Activated T-cell treated with anti-CD3 and anti-CD28 coated beads, Interleukin-2, amount 50 U/mL, for 48 hours (primary cell): ENCODE measurements at places on chromosomes 3 and 15.

GRCh38 chr3:54341811-54342210 is 219.5 kb downstream of the CACNA2D3 start:
- no peak for DNase-seq

DNA sequence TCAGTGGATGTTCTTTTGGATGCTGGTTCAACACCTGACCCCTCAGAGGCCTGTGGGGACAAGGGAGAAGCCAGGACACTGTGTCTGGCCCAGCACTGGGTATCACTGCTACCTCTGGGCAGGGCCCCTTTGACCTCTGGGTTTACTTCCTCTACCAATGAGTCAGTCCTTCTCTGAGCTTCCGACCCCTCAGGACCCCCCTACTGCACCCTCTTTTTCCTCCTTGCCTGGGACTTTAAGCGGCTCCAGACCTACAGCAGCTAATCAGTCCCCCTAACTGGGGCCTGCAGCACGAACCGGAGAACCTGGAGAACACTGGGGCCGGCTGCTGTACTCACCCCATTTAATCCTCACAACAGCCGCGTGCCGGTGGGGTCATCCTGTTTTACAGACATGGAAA is 3.8 kb downstream of the CHST14 start:
- DNase-seq = no peak

DNA sequence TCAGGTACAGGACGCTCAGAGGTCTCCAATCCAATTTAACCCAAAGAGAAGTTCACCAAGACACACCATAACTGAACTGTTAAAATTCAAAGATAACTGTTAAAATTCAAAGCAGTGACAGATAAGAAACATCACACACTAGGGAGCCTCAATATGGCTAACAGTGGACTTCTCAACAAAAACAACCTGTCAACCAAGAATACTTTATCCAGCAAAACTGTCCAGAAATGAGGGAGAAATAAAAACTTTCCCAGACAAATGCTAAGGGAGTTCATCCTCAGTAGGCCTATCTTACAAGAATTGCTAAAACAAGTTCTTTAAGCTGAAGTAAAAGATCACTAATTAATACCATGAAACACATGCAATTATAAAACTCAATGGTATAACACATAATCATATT is 36.3 kb upstream of the MYLK start:
- DNase-seq = no peak

DNA sequence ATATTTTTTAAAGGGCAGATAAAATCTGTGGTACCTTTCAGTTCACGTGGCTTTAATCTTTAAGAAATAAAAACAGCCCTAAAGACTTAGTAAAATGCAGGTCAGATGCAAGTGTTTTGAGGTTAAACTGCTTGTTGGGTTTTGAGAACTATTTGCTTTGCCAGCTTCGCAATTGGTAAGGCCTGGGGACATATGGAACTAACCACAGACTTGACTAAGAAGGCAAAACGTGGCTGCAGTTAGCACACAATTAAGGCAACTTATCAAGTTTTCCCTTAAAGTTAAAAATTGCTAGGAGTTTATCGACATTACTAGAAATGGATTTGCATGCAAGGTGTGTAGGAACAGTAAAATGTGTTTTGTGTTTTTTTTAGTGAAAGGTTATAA is 206.9 kb downstream of the ZNF385D start:
- DNase-seq = no peak

DNA sequence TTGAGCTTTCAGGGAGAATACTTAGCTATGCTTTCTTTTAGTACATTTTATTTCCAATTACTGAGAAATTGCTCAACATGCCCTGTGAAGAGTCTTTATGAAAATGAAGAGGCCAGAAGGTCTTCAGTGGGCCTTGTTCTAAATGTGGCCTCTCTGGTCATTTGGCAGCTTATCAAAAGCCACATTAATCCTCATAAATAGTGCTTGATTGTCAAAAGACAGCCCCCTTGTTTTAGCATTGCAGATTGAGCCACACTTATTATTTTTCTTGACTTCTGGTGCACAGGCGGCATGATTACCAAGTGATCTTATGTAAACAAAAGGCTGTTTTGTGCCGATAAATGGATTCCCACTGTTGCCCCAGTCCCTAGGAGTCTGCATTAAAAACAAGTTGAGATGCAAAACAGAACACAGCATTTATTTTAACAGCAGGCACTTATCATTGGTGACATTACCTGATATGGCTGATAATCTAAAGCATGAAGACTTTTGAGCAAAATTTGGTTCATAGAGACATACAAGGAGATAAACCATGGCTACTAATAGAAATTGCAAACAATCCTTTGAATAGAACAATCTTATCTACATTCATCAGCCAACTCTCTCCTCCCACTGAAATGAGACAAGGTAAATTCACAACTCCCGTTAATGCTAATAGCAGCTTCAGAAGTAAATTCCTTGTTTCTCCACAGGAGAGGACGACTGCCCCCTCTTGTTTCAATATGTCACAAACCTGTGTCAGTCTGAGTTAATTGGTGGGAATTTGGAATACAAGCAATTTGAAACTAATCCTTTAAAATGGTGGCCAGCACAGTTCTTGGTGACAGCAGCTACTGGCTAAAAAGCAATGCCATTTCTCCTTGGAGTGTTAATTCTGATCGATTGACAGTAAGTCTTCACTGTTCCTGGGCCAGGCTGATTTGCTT is 194.3 kb downstream of the NSUN3 start:
- DNase-seq = no peak

- DNase-seq = no peak
Observed at GRCh38 chr15:78024519-78024870, 53.0 kb downstream of the TBC1D2B start.

DNA sequence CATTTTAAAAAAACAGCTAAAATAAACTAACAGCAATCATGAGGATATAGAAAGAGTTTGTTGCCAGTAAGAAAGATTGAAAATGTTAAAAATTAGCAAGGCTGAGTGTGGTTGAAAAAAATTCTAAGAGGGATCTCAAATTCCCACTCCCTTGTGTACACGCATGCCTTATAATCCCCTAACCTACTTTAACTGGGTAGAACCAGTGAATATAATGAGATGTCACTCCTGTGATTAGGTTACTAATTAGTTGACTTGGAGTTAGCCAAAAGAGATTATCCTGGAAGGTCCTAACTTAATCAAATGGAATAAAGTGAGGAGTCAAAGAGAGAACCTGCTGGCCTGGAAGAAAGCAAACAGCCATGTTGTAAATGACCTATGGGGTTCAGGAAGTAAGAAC is 286.0 kb upstream of the TGFBR2 start:
- DNase-seq = no peak

DNA sequence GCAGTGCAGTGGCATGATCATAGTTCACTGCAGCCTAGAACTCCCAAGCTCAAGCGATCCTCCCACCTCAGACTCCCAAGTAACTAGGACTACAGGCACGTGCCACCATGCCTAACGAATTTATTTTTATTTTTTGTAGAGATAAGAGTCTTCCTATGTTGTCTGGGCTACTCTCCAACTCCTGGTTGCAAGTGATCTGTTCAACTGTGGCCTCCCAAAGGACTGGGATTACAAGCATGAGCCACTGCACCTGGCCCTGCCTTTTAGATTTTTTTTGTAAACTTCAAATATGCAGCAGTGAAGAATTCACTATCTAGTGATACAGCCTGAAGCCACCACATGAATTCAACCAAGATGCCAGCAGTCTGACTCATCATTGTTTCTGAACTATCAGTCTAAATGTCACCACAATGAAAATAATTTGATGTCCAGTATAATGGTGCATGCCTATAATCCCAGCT is 32.7 kb downstream of the UBXN7 start:
- no peak for DNase-seq

DNA sequence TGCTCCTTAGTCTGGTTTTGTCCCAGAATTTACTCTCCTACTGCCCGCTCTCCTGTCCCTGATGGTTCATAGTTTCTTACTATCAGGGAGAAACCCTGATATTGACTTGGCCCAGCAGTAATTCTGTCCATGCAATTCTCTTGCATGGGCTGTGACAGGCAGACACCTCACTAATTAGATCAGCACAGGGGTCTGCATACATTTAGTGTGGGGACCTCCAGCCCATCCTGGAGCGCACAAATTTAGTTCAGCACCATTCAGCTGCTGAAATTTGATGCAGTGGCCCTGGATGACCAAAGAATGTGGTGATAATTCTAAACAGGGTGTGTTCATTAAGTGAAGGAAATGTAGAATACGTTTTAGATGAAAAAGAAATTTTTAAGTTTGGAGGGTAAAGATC is 555.5 kb upstream of the TBL1XR1 start:
- no peak for DNase-seq

GRCh38 chr3:61157414-61157813 is 93.8 kb downstream of the FHIT start:
- DNase-seq = no peak

- DNase-seq = peak; percentile 50
Observed at GRCh38 chr3:127589600-127590281, 792 bp downstream of the TPRA1 start.

- DNase-seq = no peak
Observed at GRCh38 chr3:70742081-70742480, 429.6 kb upstream of the MDFIC2 start.

GRCh38 chr3:12840591-12841148 is 695 bp downstream of the RPL32 start:
- DNase-seq = no peak

DNA sequence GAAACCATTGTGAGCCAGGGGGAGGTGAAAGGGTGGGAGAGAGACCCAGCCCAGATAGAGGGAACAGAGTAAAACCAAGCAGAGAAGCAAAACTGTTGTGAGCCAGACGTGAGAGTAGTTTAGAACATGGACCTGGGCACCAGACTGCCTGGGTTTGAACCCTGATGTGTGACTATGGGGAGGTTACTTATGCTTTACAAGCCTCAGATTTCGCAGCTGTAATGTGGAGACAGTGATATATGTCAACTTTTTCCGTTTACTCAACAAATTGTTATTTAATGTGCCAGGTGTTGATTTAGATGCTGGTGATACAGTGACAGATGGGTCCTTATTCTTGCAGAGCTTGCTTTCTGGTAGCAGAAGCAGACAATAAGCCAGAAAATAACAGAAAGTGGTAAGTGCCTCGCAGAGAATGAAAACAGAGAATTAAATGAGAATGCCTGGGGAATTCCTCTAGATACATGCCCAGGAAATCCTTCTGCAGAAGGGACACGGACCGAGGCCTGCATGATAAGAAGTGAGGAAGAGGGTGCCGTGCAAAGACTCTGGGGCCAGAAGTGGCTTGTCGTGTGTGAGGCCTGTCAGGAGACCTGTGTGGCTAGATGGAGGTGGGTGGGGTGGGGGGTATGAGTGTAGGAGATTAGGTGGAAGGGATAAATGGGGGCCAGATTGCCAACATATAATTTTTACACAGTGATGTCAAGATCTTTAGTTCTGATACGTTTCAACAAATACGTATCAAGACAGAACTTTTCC is 15.0 kb downstream of the KAT2B start:
- peak; percentile 49 for DNase-seq

GRCh38 chr3:132781922-132782321 is 59.7 kb upstream of the NPHP3 start:
- DNase-seq = no peak

GRCh38 chr3:58555203-58555602 is 18.2 kb upstream of the ACOX2 start:
- no peak for DNase-seq

DNA sequence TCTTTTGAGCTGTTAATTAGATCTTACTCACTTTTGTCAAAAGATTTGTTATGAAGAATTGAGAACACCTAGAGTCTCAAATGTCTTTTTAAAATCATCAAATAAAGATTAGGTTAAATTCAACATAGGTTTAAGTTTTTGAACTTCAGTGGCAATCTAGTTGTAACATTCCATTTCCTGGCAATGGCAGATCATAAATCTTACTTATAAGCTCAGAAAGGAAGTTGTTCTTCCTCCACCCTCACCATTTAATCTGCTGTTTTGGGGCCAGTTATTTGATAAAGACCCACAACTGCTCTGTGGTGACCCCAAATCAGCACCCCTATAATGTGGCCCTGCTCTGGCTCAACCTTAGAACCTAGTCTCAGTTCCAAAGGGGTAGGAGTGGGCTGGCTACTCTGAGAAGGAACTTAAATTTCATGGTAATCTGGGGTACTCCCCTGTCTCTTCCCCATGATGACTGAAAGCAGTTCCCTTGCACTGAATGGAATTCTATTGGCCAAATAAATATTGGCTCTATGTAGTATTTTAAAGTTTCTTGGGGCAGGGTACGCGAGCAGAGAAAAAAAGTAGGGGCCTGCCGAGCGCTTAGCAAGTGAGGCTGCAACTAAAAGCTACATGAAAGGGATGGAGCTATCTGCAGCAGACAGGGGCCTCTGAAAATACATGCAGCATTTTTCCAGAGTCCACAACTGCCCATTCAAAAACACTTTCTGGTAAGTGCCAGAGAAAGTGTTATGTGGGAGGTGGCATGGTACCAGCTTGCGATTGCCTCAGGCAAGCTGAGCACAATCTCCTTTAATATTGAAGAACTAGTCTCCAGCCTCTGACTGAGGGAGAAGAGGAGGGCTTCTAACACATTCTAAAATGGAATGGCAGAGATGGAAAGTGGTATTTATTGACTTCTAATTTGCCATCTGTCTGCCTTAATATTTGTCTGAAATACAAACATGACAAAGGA is 103.6 kb upstream of the RASGRP1 start:
- DNase-seq = no peak

DNA sequence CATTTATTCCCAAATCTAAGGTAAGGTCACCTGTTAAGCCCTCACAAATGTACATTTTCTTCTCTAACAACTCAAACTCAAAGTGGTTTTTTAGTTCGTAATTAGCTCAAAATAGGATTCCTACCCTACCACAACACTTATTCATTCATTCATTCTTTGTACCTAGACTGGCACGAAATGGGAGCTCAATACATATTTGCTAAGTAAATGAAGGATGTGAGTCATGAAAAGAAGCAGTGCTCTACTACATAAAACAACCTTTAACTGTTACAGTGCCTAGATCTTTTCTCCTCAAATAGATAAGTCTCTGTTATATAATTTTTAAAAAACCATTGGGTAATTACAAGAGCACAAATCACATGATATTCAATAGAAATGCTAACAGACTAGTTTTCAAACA is 13.1 kb downstream of the RSL24D1 start:
- no peak for DNase-seq

DNA sequence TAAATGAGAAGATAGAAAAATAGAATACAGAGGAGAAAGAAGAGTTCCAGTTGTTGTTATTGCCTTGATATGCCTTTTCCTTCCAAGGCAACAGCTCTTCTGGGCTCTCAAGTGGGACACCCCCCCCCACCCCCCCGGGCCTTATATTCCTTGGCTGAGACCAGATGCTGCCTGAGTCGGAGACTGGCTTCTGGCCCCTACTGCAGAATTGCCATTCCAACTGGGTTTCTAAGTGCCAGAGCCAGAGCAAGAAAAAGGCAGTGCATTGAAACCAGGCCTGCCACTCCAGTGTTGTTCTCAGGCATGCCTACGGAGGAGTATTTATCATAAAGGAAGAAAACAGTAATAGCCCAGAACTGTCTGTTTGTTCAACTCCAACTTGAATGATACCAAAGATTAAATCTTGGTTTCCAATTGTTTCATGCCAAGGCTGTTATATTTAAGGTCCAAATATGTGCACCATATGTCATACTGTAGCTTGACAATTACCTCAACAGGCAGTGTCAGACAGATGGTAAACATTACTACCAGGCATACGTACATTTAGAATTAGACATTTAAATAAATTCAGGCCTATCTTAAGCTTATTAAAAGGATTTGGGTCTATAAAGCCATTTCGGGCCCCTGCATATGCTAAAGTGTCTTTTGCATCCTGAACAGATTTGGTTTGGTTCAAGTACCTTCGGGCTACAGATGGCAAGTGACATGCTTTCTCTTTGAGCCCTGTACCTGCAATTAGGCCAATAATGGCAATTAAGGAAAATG is 209.9 kb upstream of the SEMA6D start:
- DNase-seq = no peak

GRCh38 chr15:39084674-39085530 is 496.0 kb upstream of the THBS1 start:
- DNase-seq = no peak

- DNase-seq = no peak
Observed at GRCh38 chr3:170387950-170388349, 30.4 kb downstream of the SKIL start.
